ENCODE measurements at places on chromosomes 4 and X. TPM values are rescaled to one million over a fixed set of nuclear protein-coding genes. Genes with fewer than 3 reads are reported as not detected.

The MAGEB1 gene
- not detected for total RNA-seq

The CCDC149 gene
- total RNA-seq: 0.31 TPM

The PCYT1B gene
- 1.0 TPM for total RNA-seq

The RADX gene
- total RNA-seq: 12.1 TPM

The RXFP1 gene
- total RNA-seq: not detected

The CLDN22 gene
- total RNA-seq: not detected

The GLRA3 gene
- not detected for total RNA-seq

The AR gene
- not detected for total RNA-seq

The PAGE2 gene
- 0.73 TPM for total RNA-seq

- DNase-seq: no peak
Measured at GRCh38 chr4:73170518-73171198, 87.9 kb downstream of the ANKRD17 start.

DNA sequence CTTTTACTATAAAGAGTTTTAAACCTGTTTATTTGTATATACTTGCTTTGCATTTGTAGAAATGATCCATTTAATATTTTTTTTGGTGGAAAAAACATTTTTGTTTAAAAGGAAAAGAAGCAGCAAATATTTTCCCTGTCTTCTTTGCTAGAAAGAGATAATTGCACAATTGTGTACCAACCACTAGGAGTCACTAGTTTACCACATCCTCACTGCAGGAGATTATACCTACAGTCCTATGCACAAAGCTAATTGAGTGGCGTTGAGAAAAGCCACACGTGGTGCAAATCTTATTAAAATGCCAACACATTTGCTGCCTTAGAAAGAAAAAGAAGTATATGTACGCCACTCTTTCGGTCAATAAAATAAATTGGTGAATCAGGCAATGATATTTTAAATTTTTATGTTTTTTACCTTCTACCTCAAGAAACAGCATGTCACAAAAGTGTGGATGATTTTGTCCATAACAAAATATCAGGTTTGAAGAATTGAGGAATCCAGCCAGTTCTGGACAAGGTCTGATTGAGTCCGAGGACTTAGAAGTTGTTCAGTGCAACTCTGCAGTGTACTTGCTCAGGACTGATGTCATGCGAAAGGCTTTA is 102.9 kb downstream of the GRXCR1 start:
- no peak for DNase-seq

DNA sequence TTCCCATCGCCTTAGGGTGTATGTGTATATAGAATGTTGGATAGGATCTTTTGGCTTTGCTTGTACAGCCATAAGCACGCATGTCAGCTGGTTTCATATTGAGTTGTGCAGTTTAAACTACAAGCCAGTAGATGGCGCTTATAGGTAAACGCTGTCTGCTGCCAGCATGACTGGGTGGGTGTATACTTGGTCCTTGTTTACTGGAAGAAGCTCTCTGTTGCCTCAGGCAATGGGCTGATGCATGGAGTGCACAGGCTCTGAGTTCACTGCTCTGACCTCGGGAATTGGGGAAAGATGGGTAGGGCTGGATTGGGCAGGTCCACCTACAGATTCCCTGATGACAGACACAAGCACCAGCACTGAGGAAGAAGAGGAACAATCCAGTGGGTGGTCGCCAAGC is 831.5 kb downstream of the STIM2 start:
- DNase-seq: no peak

- DNase-seq: no peak
Measured at GRCh38 chrX:30992381-30992904, 79.4 kb downstream of the FTHL17 start.

DNA sequence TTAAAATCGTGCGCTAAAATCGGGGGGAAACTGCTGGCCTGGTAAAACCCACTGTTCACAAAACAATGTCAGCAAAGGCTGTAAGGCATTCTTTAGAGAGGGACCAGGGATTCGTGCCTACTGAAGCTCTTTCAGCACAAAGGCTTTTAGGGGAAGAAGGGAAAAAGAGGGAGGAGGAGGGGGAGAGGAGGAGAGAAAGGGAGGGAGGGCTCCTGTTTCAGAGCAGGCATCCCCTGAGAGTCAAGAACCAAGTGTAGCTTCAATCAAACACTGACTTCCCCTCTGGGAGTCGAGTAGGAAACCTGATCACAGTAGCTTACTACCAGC is 9.5 kb downstream of the BCOR start:
- no peak for DNase-seq

- DNase-seq: no peak
Measured at GRCh38 chrX:21770631-21771321, 12.9 kb upstream of the SMPX start.

GRCh38 chrX:86263526-86263925 is 115.3 kb downstream of the DACH2 start:
- DNase-seq: no peak

DNA sequence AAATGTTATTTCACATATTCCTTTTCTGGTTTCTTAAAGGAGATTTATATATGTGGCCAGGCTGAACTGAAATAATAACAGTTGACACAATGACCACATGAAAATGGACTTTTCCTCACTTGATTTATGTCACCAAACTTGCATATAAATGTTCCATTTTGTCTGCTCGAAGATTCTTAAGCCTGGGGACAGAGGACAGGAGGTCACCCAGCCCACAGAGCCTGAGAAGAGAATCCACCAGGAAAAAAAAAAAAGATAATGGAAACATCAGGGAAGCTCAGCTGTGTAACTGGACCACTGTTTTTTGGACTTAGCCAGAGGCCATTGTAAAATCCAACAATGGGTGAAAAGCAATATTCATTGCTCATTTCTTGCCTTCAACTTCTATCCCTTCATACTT is 359.0 kb upstream of the FGF16 start:
- no peak for DNase-seq

- DNase-seq: no peak
Measured at GRCh38 chr4:162059656-162060055, 104.1 kb downstream of the FSTL5 start.

- no peak for DNase-seq
Measured at GRCh38 chr4:5009796-5010195, 9.5 kb downstream of the CYTL1 start.

- DNase-seq: no peak
Measured at GRCh38 chr4:1330761-1331590, 16.0 kb upstream of the UVSSA start.

- no peak for DNase-seq
Measured at GRCh38 chr4:54085284-54085683, 14.7 kb upstream of the GSX2 start.

DNA sequence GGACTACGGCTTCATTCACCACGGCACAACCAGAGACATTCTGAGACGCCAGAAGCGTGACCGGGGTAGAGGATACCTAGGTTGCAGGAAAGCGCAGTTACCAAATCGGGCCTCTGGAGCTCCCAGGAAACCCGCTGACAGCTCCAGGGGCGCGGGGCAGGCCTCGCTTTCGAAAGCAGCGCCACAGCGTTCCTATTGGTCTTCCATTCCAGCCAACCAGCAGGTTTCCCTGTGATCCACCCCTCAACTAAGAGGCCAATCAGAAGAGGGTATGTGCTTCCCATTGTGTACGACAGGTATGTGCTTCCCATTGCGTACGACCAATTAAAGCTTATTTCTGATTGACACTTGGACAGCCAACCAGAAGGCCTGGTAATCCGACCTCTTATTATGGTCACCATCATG is 14.9 kb downstream of the SNX12 start:
- no peak for DNase-seq

DNA sequence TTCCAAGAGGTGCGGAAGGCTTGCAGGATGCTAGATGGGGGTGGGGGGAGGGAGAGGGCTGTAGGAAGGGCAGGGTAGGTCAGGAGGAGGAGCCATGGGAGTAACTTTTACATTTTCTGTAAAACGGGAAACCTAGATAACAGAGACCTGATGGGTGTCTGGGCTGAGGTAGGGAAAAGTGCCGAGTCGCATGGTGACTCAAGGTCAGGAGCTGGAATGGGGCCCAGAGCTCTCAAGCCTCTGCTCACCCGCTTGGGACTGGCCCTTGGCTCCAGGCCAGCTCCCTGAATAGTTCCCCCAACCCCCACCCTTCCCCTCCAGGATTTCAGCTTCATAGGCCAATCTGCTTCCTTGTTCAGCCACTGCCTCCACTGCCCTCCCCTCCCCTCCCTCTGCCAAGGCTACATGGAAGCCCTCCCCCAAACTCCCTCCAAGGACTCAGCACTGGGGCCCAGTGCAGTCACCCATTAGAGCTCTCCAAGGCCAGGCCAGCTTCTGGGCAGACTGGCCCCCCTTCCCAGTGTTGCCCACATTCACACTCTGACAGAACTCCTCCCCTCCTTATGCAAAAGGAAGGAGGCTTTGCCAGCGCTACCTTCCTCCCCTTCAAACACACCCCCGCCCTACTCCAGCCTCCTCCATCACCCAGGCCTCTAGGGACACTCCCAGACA is 43.6 kb downstream of the TSC22D3 start:
- DNase-seq: no peak

GRCh38 chrX:21047034-21047455 is 327.2 kb upstream of the CNKSR2 start:
- DNase-seq: no peak

GRCh38 chrX:11460347-11460746 is 167.1 kb downstream of the AMELX start:
- no peak for DNase-seq

- DNase-seq: no peak
Measured at GRCh38 chrX:134554291-134554690, 94.3 kb downstream of the HPRT1 start.

DNA sequence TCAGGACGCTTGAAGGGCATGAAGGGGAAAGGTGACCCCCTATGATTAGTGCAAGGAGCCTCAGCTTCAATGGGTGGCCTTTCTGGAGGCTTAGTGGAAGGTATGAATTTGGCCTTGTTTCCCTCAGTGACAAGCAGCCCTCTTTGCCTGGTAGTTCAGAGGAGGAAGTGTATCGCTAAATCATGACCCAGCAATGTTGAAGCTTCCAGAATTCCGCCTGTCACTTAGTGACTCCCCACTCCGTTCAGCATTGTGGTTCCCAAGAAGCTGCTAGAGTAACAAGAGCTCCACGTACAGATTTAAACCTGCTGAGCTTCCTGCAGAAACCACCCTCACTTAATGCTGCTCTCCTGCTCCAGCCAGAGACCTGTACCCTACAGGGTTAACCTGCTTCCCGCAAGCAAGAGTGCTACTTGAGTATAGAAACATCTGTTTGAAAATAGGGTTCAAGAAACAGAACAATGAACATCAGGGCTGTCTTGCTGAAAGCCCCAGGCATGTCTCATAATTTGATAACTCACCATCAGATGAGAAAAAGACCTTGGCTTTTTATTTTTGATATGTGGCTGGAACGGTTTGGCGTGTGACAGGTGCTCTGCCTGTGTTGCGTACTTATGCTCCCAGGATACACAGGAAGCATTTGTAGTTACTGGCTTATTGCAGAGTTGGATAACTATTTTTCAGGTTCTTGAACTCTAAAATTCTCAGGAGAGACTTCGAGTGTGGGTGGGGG is 105.2 kb downstream of the UCHL1 start:
- no peak for DNase-seq

GRCh38 chr4:185936650-185937376 is 124.8 kb upstream of the SORBS2 start:
- no peak for DNase-seq

GRCh38 chr4:58807843-58808615 is 1697.8 kb upstream of the IGFBP7 start:
- no peak for DNase-seq

- DNase-seq: no peak
Measured at GRCh38 chr4:182206916-182207315, 36.3 kb upstream of the TENM3 start.

DNA sequence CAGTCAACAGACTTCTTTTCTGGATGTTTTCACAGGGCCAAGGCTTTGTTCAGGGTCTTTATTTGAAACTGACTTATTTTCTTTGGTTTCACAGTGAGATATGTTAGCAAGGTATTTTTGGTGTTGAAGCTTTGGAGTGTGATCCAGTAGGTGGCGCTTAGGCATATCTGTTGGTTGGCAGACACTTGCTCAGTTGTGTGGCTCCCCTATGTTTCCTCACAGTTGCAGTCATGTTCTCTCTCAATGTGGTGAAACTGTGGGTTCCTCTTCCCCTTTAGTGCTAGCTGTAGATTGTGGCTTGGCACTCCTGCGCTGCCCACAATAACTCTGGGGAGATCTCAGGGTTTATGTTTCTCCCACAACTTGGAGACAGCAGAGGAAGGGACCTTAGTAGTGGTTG is 460.8 kb downstream of the SLITRK2 start:
- no peak for DNase-seq

- no peak for DNase-seq
Measured at GRCh38 chr4:3466691-3467600, 3.8 kb downstream of the DOK7 start.

Measured in activated naive CD4-positive, alpha-beta T cell treated with anti-CD3 and anti-CD28 coated beads, Interleukin-2, amount 50 U/mL, for 72 hours (primary cell).